Activated gamma-delta T cell treated with Interleukin-2 at 50 U/mL for 16 hours (primary cell): ENCODE measurements at places on chromosomes 2 and 18.

GRCh38 chr2:209505410-209505809 lies 81.6 kb downstream of the MAP2 start:
- no peak for DNase-seq

DNA sequence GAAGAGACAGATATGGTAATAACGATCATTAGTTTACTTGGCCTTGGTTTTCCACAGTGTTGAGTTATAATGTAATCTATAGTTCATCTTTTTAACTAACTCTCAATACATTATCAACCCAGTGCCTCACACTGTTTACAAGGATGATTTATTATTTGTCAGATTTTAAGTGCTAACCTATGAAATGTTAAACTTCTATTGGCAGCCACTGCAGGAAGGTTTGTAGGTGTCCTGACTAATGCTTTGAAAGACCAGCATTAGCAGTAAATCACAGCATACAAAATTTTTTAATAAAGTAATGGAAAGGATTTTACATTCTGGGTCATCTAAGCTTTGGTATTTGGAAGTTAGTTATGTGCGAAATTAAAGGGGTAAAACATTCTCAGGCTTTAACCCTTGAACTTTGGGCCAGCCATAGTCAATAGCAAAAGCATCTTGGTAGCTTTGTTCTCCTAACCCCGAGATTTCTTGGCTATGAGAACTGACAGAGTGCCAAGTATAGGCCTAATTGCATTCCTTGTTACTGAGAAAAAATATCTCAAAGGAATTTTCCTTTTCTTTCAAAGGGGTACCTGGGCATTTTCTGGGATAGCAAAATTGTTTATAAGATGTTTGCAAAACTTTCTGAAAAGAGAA lies 30.6 kb downstream of the SPATS2L start:
- no peak for DNase-seq

GRCh38 chr18:3447895-3448837 lies 1.8 kb upstream of the TGIF1 start:
- peak; percentile 78 for DNase-seq

DNA sequence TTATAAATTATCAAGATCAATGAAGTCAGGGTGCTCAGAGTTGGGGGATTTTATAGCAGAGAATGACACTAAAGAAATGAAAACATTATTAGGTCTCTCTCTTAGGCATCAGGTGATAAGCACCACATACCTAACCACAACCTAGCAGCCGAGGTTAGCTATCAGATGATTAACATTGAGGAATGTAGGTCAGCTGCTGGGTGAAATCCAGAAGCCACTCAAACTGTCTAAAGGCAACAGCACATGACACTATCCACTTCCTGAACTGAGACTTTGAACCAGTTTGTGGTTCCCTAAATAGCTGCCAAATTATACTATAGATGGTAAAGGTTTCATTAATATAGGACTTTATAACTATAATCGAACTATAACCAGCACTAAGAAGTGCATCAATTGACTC lies 4.7 kb downstream of the EPG5 start:
- DNase-seq = peak; percentile 11

DNA sequence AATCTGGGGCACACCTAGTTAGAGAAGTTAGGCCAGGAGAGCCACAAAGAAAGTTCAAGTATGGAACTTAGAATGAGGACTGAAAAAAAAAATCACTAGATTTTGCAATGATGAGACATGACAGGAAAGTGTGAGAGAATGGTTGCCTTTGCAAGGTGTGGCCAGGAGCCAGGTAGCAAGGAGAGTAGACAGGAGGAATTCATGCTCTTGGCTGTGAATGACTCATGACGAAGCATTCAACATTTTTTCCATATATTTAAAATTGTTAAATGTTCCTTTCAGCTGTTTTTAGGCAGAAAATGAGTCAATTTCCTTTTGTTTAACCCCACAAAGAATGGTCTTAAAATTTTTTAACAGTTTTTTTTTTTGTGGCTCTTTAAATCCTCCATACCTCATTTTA lies 636.9 kb downstream of the PLCL1 start:
- no peak for DNase-seq

DNA sequence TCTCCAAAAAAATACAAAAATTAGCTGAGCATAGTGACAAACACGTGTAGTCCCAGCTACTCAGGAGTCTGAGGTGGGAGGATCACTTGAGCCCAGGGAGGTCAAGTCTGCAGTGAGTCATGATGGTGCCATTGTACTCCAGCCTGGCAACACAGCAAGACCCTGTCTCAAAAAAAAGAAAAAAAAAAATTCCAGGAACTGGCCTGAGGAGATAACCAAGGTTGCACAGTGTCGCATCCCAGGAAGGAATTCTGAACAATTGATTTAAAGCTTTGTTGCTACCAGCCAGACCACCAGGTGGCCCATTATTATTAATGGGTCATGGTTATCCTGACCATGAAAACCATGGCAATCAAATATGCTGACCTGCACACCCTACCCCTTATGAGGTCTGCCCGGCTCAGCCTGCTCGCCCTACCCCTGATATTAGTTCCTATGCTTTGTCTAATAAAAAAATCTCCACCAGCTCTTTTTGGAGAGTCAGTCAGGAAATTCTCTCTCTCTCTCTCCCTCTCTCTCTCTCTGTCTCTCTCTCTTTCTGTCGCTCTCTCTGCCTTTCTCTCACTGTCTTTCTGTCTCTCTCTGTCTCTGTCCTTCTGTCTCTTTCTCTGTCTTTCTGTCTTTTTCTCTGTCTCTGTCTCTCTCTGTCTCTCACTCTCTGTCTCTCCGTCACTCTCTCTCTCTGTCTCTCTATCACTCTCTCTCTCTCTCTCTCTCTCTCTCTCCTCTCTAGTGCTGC lies 73.7 kb downstream of the NCAPH start:
- DNase-seq = no peak

GRCh38 chr2:224359569-224359968 lies 42.3 kb downstream of the FAM124B start:
- DNase-seq = no peak

DNA sequence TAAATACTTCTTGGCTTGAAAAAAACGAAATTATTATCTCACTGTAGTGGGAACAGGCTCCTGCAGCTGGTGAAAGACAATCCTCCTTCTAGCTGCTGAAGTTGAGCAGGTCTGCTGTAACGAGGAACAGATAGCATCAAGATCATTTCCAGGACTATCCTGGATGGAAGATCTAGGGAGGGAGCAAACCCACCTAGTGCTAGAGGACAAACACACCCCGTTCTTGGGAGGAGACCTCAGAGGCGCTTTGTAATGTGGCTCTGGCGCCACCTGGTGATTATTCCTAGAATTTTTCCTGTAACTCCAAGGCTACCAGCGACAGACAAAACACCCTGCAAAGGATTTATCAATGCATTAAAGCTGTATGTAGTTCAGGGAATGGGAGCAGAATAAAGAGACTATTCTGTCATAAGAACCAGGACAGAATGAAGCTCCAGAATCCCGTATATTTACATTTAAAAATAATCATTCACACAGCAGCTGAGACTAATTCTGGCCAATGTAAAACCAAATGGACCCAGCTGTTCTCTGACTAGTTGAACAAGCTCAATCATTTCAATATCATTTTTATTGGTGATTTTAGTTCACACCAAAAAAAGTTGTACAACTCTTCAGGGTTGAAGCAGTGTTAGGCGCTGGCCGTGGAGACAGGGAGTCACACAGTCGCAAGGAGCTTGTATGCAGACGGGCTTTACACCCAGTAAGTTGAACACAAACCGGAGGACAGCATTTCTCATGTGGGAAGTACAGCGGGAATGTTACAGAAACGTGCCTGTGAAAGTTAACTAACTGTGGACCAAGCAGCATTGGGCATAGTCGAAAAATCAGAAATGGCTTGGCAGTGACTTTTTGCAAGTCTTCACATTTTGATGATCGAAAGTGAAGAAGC lies 290.3 kb downstream of the TRIB2 start:
- DNase-seq = peak; percentile 58

DNA sequence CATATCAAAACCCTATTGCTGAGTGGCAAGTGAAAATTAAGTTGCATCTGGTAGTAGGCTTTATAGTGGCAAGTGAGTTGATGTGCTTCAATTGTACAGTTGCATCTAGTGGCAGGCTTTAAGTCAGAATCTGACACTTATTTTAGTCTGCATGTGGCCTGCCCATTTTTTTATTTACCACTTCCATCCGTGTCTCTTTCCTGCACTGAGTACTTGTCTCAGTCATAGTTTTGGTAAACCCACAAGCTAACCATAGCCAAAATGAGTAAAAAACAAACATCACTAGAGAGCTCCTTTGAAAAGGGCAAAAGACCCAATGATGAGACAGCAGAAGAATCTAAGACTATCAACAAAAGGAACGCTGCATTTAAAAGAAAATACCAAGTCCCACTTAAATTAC lies 96.0 kb upstream of the CRACDL start:
- DNase-seq = no peak

DNA sequence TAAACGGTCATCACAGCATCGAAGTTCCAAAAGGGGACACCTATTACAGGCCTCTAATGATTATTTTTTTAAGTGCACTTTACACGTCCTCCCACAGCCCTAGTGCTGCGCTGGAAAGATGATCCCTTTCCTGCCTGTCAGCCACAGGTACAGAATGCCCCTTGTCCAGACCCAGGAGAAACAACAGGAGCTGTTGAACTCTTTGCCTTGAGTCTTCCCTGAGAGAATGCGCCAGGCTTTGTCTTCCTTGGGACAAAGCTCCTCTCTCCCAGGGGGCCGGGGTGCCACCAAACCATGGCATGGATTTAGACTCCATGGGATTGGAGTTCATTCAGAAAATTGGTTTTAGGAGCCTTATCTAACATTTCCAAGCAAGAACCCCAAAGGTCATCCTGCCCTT lies 319.0 kb upstream of the SOX11 start:
- DNase-seq = no peak

DNA sequence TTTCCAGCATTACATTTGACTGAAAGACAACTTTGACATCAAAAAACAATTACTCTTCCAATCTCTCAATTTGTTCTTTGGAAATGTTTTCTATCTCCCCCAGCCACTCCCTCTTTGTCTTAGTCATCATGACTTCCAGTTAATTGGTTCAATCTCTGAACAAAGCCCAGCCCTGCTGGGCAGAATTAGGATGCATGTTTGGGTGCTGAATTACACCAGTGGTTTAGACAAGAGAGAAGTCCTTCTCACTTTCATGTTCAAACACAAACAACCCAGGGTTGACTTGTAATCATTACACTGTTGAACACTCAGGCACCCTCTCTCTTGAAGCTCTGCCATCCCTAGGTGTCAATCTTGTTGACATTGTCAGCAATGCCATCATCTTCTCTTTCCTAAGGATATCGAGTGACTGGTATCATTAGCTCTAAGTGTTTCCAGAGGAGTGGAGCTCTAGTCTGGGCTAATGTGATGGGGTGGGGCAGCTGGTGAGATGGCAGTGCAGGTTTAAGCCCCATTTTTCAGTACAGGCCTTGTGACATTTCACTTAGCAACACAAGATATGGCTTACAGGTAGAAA lies 90.8 kb upstream of the MEIS1 start:
- no peak for DNase-seq

- no peak for DNase-seq
These were observed 171.1 kb upstream of the MYT1L start for GRCh38 chr2:2502201-2502549.

GRCh38 chr2:216936954-216937357 lies 77.1 kb upstream of the TNP1 start:
- DNase-seq = no peak

GRCh38 chr2:12293874-12294273 lies 422.9 kb upstream of the TRIB2 start:
- no peak for DNase-seq

DNA sequence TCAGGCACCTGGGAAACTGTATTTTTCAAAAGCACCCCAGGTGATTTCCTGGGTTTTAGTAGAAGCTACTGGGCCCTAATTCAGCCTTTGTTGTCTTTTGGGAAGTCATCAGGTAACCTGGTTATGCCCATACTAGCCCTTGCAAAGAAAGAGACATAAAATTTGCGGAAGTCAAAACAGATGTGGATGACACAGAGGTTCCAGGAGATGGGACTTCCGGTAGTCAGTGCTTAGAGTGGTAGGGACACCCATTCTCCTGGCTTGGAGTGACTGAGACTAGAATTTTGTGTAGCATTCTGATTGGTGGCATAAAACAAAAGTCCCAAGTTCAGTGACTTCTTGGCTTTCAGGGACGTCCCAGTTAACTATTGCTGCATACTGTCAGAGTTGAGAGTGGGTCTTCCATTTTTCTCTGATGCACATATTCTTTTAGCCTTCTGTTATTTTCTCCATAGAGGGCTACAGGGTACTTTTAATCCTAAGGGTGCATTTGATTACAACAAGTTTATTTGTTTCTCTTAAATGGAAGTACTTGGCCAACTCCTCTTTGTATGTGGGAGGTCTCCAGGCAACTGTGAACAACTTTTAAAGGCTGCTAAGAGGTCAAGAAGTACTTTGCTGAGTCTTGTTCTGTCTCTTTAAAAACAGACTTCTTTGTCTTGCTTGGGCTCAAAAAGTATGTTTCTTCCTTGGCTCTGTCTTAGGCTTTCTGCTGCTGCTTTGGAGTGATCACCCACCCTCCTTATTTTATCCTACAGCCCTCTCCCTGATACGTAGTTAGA lies 8.8 kb downstream of the NAB1 start:
- DNase-seq = no peak

DNA sequence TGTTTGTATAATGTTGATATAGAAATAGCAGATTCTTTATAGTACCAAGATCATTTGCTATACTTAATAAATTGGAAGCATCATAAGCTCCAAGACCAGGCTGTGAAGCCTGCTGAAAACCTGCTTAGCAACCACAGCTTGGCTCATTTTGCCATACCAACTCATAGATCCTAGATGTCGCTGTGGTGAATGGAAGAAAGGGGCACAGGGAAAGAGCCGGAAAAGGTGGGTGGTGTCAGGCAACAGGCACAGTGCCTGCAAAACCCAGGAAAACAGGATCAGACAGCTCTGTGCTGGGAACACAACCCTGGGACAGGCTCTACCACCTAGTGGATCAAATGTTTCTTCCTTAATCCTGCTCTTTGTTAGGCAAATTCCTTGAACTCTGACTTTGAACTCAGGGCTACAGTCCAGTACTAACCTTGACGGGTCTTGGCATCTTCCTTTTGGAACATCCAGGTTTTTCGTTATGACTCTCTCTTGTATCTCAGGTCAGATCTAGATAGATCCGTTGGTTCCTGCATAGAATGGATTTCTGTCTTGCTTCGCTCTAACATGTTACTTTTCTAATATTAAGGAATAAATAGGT lies 31.6 kb downstream of the TWSG1 start:
- no peak for DNase-seq

DNA sequence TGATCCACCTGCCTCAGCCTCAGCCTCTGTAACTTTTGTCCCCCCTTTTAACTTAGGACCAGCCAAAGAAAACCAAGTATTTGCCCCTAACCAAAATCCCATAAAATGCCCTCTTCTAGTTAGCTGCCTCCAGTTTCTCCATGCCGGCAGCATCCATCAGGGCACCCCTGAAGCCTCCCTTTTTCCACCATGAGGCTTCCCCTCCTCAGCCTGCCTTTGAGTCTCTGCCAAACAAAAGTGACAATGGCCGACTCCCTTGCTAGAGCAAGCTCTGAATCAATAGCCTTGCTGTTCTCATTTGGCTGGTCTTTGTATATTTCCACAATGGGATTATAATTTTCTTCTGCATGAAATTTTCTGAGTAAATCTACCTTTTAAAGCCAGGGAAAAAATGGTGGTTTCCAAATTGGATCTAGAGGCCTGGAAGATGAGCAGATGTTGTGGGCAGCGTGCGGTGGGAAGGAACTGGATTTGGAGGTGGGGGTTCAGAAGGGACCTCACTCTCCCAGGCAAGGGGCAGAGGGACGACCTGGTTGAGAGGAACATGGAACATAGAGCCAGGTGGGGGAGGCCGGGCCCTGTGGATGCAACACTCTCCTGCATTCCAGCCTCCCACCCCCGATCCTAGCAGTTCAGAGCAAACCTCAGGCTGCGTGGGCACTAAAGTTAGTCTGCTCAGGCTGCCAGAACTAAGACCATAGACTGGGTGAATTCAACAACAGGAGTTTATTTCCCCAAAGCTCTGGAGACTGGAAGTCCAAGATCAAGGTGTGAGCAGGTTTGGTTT lies 80.6 kb downstream of the HS6ST1 start:
- DNase-seq = no peak
